ENCODE measurements at places on chromosomes 2 and 18. TPM values are rescaled to one million over a fixed set of nuclear protein-coding genes. Genes with fewer than 3 reads are reported as not detected.

The ATP6V1C2 gene
- under 0.01 TPM for total RNA-seq

The HRH4 gene
- not detected for total RNA-seq

DNA sequence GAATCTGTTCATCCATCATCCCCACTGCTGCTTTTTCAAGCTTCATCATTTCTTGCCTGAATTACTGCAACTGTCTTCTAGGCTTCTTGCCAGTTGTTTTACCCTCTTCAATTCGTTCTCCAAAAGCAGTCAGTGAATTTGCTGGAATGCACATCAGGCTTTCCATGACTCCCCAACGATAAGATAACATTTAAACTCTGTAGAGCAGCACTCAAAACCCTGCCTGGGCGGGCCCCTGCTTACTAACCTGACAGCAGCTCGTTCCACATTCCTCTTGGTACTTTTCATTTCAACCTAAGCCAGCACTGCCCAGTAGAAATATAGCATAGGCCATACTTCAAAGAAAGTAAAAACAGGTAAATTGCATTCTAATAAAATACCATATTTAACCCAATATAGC lies 342.9 kb downstream of the SUCLG1 start:
- DNase-seq: no peak

DNA sequence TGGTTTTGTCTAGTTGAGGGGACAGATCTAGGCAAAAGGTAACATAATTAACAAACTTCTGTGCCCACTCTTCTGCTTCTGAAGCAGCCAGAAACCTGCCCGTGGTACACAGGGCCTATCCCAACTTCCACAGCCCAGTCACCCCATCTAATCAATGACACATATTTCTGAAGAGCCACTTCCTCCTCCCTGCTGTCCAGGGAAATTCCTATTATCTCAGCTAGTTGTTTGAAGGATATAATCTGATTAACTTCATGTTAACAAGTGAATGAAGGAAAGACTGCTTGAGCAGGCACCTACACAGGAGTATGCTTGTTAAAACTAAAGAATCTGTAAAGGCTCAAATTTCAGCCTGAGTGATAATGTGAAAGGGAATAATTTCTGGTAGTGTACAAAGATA lies 61.4 kb downstream of the CCDC148 start:
- peak; percentile 3 for DNase-seq

DNA sequence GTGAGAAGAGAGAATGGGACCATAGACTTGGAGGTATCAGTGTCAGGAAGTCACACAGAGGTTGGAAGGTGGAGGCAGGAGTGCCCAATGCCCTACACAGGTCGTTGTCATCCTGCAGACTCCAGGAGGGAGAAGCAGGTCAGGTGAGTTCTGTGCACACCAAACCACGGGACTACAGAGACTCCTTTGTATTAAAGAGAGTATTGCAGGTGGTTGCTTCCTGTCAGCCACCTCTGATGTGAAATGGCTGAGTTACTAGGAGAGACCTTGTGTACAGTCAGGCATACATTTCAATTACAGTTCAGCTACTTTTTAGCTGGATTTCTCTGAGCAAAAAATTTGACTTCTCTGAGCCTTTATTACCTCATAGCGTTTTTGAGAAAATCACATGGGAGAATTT lies 51.6 kb downstream of the SPP2 start:
- no peak for DNase-seq

DNA sequence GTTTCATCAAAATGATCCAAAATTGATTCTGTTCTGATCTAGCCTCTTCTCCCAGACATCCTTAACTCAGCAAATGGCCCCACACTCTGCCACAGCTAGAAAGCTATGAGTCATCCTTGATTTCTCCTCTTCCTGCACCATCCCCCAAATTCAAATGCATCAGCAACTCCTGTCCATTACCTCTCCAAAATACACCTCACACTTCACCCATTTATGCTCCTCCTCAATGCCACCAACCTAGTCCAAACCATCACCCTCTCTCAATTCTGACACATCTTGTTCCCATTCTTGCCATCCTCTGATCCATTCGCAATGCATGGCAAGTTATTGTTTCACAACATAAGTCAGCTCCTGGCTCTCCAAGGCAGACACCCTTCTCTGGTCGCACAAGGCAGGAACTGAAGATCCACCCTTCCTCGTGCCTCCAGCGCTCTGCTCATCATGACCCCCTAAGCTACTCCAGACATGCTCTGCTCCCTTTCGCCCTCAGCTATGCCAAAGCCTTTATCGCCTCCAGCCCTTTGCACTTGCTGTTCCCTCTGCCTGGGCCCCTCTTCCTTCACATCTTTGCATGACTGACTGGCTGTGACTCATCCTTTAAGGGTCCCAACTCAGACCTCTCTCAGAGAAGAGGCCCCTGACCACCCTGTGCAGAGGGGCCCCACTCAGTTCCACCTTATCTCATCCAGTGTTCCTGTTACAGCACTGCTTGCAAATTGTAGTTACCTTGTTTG lies 83.6 kb downstream of the MREG start:
- no peak for DNase-seq

GRCh38 chr2:88599527-88599926 lies 27.7 kb downstream of the EIF2AK3 start:
- no peak for DNase-seq

DNA sequence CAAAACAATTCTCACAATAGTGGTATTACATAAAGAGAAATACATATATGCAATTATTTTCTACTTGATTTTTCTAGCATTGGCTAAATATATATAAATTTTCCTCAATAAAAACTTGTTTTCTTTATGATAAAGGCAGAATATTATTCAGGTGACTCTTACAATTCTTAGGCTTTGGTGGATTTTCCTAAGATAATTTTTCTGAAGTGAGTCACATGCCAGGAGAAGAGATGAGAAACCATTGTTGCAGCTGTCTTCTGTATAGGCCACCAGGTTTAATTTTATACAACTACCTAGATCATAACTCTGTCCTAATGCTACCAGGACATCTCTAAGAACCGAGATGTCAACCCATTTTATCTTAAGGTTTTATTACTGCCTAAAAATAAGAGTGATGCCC lies 552.4 kb upstream of the CDH2 start:
- DNase-seq: no peak

GRCh38 chr2:226712941-226713340 lies 86.7 kb downstream of the IRS1 start:
- DNase-seq: no peak

DNA sequence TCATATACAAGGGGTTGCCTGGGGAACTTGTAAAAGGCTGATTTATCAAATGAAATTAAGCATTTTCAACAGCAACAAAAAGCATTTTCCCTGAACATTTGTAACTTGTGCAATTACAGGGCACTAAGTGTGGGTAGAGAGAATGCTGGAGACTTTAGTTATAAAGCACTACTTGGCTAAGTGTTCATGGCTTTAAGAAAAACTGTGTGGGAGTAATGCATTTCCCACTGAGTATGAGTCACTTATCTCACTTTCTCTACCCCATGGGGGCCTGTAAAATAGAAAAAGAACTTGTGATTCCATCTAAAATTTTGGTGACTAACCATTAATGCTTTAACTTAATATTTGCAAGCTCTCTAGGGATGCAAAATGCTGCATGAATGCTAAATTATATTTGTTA lies 193.4 kb downstream of the CCDC102B start:
- no peak for DNase-seq

All from lung microvascular endothelial cell (primary cell).